CD4-positive, alpha-beta T cell treated with Interleukin-4 for 1 hour (primary cell): ENCODE measurements at places on chromosomes 16 and 17.

DNA sequence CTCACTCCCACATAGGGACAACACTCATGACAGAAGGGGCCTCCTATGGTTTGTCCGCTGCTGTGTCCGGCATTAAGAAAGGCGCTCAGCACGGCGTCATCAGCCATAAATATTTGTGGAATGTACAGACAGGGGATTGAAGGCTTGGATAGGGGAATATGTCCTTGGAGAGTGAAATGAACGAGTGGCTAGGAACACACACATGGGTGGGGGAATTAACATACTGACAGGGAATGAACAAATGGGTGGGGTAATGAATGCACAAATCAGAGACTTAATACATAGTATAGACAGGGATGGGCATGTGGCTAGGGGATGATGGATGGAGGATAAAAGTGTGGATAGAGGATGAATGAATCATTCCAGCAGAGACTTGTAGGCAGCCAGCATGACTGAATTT lies 154.0 kb upstream of the HSBP1 start:
- DNase-seq: no peak

- DNase-seq: no peak
Observed at GRCh38 chr17:50492214-50492613, 13.6 kb downstream of the RSAD1 start.

DNA sequence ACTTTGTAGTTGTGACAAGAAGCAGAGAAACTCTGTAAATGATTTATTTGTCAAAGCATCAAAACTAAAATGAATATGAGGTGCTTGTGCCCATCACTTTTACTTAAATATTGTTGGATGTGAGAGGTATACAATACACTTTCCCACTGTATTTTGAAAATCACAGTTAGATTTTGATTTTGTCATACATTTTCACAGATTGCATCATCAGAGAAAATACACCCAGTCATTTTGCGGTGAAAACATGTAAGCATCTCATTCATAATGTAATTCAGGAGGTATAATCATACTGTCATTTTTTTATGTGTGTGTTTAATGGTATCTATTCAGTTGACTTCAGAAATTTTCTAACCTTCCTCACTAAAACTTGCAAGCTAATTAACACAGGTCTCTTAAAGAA lies 11.3 kb downstream of the ZNF207 start:
- DNase-seq: no peak

GRCh38 chr16:13999895-14000425 lies 71.2 kb upstream of the MRTFB start:
- DNase-seq: no peak

DNA sequence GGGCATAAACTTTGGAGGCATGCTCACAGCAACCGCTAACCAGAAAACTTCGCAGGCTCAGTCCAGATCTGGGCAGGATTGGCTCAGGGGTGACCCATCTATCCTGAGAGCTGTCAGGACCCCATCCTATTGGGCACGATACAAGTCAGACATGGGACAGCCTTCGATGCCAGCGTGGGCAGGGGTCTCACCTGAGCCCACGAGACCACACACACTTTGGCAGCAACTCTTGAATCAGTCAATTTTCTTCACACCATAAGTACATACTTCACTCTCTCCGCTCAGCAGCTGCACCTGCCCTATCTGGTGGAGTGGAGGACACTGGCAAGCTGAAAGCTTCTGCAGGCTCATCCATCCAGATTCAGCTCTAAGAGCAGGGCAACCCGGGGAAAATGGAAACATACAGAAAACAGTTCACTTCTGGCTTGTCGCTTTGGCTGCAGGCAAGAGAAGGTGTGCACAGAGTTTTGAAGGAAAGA lies 48.3 kb downstream of the ZFHX3 start:
- no peak for DNase-seq

DNA sequence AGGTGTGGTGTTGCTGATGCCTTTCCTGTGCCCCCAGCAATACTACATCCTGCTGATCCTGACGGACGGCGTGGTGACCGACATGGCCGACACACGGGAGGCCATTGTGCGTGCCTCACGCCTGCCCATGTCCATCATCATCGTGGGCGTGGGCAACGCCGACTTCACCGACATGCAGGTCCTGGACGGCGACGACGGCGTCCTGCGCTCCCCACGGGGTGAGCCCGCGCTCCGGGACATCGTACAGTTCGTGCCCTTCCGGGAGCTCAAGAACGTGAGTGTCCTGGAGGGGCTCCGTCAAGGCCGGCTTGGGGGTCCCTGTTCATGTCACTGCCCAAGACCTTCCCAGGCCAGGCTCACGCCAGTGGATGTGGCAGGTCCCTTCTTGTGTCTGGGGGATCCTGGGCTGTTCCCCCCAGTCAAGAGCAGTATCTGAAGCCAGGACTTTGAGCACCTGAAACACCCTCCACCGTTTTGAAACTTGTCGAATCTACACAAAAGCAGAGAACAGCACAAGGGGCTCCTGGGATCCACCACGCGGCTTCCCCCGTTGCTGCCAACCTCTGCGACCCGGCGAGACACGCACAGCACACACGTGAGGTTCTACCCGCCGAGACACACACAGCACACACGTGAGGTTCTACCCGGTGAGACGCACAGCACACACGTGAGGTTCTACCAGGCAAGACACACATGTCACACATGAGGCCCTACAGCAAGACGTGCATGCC lies 17.9 kb upstream of the DPEP1 start:
- no peak for DNase-seq

DNA sequence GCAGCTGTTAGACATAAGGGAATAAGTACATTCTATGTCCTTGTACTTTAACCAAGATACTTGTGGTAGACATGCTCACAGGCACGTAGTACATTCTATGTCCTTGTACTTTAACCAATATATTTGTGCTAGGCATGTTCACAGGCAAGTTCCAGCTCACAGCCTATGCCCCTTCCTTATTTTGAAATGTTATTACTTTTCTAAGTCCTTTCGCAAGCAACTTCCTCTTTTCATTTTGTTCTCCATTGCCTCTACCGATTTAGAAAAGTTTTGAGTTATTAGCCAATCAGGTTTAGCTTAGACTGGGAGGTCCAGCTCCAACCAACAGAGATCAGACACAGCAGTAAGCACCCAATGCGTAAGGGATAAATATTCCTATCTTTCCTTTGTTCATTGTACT lies 60.1 kb upstream of the NUDT7 start:
- DNase-seq: no peak

DNA sequence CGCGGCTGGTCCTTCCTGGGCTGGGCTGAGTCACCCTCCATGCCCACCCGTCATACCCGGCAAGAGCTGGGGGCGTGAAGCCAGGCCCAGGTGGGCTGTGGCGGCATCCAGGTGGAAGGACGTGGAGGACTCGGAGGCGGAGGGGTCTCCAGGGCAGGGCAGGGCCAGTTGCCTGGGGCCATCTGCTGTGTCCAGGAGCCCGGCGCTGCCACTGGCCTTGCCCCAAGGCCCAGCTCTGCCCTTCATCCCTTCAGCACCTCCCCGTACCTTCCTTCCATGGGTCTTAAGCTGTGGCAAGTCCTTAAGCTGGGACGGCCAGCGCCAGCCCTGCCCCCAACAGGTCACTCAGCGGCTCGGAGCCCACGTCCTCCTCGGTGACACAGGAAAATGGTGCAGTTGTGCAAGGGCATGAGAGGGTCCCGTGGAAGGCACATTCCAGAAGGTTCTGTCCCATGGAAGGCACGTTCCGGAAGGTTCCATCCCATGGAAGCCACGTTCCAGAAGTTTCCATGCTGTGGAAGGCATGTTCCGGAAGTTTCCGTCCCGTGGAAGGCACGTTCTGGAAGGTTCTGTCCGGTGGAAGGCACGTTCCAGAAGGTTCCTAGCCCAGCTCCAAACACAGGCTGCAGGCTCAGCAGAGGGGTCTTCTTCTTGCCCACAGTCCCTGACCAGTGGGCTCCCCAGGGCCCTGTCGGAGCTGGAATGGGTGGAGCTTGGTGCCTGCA lies 10.4 kb upstream of the CDH15 start:
- DNase-seq: no peak

- no peak for DNase-seq
Observed at GRCh38 chr16:13021996-13022395, 120.6 kb downstream of the SHISA9 start.

GRCh38 chr16:85286951-85287814 lies 174.9 kb upstream of the CIBAR2 start:
- no peak for DNase-seq

DNA sequence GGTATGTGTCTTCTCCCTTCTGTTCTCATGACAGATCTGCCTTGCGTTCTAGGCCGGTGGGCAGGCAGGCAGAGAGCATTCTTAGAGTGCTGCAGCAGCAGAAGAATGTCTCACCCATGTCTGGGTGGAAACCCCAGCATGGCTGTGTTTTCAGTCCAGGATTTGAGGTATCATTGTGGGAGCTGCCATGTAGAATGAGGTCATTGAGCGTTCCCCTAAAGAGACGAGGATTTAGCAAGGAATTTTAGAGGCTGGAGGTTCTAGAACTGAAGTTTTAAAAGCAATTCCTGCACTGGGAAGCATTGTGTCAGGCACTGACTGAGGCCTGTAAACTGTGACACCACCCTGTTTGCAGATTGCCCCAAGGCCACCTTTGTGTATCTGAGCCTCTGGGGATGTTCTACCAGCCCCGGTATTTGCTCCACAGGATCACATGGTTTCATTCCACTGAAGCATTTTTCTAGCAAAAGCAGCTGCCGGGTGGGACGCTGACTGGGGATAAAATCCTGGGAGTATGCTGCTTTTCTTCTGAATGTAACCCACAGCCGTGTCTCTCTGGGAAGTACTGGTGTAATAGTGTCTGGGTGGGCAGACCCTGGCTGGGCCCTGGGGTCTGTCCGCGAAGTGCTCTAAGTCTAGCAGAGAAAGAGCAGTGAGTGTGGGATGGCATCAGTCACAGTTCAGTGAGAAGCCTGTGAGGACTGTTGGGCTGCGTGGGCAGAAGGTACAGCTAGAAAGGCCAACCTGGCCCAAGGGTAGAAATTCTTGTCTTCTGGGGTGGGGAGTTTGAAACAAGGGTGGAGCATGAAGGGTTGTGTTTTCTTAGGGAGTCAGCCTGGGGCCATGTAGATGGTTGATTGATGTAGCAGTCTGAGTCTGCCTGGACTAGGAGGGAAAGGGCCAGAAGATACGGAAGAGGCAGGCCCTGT lies 30.2 kb downstream of the PLCD3 start:
- DNase-seq: no peak
